ENCODE measurements at places on chromosomes 2 and 18.

- DNase-seq = no peak
These were observed 758.4 kb upstream of the TMEFF2 start for GRCh38 chr2:192953116-192953515.

DNA sequence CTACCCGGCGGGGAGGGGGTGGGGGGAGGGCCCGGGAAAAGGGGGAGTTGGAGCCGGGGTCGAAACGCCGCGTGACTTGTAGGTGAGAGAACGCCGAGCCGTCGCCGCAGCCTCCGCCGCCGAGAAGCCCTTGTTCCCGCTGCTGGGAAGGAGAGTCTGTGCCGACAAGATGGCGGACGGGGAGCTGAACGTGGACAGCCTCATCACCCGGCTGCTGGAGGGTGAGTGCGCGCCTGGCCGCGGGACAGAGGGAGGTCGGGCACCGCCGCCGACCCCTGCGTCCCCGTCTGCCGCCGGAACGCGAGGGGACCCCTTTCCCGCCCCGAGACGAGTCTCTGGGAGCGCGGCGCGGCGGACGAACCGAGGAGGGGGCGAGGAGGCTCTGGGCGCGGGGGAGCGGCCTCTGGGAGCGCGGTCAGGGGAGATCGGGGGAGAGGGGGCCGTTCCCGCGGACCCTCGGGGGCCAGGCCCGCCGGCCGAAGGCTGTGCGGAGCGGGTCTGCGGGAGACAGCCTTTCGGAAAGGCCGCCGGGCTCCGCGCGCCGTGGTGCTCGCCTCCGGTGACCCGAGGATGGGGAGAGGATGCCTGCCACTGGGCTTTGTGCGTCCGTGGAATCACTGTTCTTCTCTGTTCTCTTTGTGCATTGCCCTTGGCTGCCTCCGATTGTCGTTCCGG, 463 bp downstream of the PPP1CB start:
- DNase-seq = no peak

DNA sequence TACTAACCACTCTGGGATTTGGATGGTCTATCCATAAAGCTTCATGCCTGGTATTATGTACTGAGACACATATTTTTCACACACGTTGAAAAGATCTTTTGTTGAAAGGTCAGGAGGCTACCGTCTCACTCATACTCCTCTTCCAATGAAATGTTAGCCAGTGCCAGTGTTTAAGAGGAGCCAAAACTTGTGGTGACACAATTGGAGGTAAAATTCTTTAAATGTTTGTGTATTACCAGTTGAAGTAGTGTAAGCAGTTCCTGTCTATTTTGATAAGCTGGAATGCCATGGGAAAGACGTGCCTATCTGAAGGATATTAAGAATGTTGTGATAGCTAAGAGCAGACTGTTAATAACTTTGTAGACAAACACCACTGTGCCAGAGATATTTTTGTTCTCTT, 32.1 kb downstream of the MARCHF7 start:
- no peak for DNase-seq

DNA sequence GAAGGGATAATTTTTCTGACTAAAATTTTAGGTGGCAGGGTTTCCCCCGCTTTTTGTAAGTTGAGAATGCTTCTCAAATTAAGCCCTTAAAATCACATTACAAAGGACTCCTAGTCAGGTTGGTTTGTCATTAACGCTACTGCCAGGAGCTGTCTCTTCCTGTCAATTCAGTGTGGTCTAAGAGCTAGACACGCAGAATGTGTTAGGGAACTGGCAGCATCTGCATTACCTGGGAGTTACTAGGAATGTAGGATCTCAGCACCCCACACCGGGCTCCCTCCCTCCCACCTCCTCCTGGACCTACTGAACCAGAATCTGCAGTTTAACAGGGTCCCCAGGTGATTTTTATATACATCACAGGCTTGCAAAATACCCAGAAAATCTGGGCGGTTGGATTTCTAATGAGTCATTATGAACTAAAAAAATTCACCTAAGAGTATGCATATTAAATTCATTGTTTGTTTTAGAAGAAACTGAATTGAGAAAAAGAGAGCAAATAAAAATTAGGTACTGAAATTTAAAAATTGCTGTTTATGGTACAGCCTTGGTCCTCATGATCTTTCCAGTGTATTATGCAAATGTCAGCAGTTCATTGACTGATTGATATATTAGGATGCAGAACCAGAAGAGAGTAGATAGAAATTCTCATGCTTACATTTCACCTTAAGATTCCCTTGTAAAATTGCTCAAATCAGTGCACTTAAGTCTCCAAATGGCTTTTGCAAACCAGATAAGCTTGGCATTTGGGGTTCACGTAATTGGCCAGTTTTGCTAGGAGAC, 130.9 kb upstream of the ITGA6 start:
- no peak for DNase-seq

GRCh38 chr18:24296276-24296675, 101.3 kb downstream of the OSBPL1A start:
- DNase-seq = no peak

- no peak for DNase-seq
These were observed 66.2 kb upstream of the SLC39A10 start for GRCh38 chr2:195590861-195591205.

- no peak for DNase-seq
These were observed 7.2 kb upstream of the CRYGB start for GRCh38 chr2:208153156-208153555.

GRCh38 chr18:48991676-48992075, 40.9 kb upstream of the SMAD7 start:
- no peak for DNase-seq

- no peak for DNase-seq
These were observed 82.2 kb downstream of the CHRNA1 start for GRCh38 chr2:174682007-174682577.

GRCh38 chr2:35538796-35539195, 816.8 kb upstream of the CRIM1 start:
- DNase-seq = no peak

DNA sequence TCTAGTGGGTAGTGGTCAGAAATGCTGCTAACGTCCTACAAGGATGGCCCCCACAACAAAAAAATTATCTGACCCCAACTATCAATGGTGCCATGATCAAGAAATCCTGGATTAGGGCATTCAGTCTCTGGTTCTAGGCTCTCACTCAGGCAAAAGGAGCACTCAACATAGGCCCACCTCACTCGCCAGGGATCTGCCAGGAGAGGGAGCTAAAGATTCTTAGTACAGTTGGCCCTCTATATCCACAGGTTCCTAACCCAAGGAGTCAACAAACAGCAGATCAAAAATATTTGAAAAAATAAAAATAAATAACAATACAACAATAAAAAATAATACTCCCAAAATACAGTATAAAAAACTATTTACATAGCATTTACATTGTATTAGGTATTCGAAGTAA, 10.0 kb downstream of the SLC4A5 start:
- no peak for DNase-seq
